GM10248 (cell line): ENCODE measurements at places on chromosomes 12 and 14.

- peak; percentile 17 for DNase-seq
These were observed 51.6 kb upstream of the SRP54 start for GRCh38 chr14:34931206-34931605.

DNA sequence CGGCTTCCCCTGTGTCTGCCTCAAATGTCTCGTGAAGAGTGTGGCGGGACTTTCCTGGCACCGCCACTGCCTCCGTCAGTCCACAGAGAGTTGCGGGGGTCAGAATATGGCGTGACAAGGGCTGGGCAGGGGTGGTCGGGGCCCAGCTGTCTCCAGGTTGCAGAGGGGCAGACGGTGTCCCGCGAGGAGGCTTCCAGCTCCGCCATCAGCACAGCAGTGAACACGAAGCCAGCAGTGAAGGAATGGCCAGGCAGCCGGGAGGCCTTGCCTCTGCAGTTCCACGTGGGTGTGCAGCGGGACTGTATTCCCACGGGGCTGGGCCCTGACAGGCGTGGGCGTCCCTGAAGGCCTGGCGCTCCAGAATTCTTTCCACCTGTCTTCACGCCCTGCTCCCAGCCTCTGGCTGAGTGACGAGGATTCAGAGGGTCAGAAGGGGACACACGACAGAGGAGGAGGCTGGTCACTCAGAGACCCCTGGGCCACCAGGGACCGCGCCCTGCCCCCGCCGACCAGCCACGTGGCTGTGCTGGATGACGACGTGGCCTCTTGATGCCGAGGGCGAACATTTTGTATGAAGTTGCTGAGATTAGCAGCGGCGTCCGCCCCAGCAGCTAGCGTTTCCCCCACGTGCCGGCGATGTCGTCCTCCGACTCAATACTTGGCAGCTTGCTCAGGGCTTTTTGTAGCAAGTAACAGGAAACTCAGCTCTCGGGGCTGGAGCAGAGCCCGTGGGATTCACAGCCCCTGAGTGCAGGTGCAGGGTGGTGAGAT is 25.0 kb upstream of the GALNT9 start:
- DNase-seq: no peak

DNA sequence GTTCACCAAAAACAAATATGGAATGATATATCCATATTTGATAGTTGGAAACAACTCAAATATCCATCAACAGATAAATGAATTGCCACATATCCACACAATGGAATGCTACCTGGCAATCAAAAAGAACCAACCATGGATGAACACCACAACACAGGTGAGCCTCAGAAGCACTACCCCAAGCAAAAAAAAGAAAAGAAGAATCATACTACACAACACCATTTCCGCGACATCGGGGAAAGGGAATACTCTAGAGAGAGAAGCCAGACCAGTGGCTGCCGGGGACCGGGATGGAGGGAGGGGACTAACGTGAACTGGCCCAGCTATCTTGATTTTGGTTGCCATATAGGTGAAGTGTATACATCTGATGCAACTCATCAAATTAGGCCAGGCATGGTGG is 41.4 kb downstream of the SCARB1 start:
- DNase-seq: no peak

DNA sequence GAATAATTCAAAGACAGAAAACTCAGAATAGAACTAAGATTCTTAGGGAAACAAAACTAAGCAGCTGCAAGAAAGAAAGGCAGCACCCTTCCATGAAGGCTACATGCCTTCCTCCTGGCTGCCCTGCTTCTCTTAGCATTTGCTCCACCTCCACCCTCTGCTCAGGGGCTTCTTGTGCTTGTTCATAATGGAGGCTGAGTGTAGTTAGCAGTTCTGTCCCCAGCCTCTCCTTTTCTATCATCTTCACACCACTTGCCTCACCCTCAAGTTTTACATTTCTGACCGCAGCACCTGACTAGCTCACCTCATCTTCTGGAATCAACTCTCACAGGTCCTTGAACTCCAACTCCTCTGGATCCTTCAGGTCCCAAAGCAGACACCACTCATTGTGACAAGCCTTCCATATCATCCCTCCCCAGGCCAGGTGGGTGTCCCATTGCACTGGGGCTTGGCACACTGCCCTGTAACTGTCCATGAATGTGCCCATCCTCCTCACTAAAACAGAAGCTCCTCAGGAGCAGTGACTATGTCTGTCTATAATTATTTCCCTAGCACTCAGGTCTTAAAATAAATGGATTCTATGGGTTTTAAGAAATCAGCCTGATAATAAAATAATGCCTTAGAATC is 139.1 kb downstream of the TMTC1 start:
- DNase-seq: no peak
